ENCODE measurements at places on chromosomes 12 and 14. TPM values are rescaled to one million over a fixed set of nuclear protein-coding genes. Genes with fewer than 3 reads are reported as not detected.

- no peaks in the 10 kb centered on the region for H3K4me1 ChIP-seq
- H3K27ac ChIP-seq = no peak overlapping the region
- no peak overlapping the region for H3K4me3 ChIP-seq
- peaks cover 2% of the 10 kb centered on the region for H3K27me3 ChIP-seq
- DNase-seq = peak; percentile 14
These were observed 242.5 kb downstream of the ADGRD1 start for GRCh38 chr12:131196220-131196619.

DNA sequence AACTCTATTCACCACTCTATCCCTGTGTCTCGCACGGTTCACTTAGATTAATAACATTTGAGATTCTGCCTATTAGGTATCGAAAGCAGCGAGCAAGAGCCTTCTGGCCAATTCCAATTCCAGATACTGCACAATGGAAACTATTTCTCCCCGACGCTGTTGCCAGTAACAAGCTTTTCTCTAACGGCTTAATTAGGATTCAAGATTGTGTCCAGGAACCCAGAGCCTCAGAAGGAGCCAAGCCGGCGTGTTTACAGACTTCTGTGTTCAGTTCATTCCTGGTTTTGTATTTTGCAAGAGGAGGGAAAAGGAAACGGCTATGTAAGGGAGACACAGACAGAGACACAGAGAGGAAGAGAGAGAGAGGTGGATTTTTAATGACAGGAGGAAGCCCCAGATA, 185.6 kb downstream of the DICER1 start:
- no peak overlapping the region for H3K4me3 ChIP-seq
- no peaks in the 10 kb centered on the region for H3K36me3 ChIP-seq
- no peak for DNase-seq
- peaks cover 6% of the 10 kb centered on the region for H3K27me3 ChIP-seq
- H3K27ac ChIP-seq = no peak overlapping the region
- no peaks in the 10 kb centered on the region for H3K4me1 ChIP-seq

GRCh38 chr12:70091021-70091521, 152.2 kb upstream of the CNOT2 start:
- no peaks in the 10 kb centered on the region for H3K27me3 ChIP-seq
- no peak overlapping the region for H3K27ac ChIP-seq
- H3K4me1 ChIP-seq = no peaks in the 10 kb centered on the region
- no peak overlapping the region for H3K4me3 ChIP-seq
- no peaks in the 10 kb centered on the region for H3K36me3 ChIP-seq

GRCh38 chr12:63944586-63945228, 100.2 kb downstream of the SRGAP1 start:
- H3K27me3 ChIP-seq = no peaks in the 10 kb centered on the region
- H3K36me3 ChIP-seq = no peaks in the 10 kb centered on the region
- H3K4me3 ChIP-seq = no peak overlapping the region
- no peak for DNase-seq
- H3K4me1 ChIP-seq = no peaks in the 10 kb centered on the region

GRCh38 chr12:30010071-30011052, 226.6 kb upstream of the TMTC1 start:
- H3K27me3 ChIP-seq = no peaks in the 10 kb centered on the region
- H3K4me1 ChIP-seq = no peaks in the 10 kb centered on the region
- DNase-seq = no peak

Gene SLCO1B3
- total RNA-seq = not detected

Gene SRSF5
- 376 TPM for total RNA-seq

Gene CAPZA3
- total RNA-seq = not detected

Gene TAS2R19
- total RNA-seq = 1.1 TPM
